ENCODE measurements at places on chromosomes 6 and 20.

- no peaks in the 10 kb centered on the region for H3K4me1 ChIP-seq
- no peak overlapping the region for H3K4me3 ChIP-seq
- DNase-seq: no peak
Observed at GRCh38 chr6:31785475-31785874, 8.3 kb upstream of the VWA7 start.

DNA sequence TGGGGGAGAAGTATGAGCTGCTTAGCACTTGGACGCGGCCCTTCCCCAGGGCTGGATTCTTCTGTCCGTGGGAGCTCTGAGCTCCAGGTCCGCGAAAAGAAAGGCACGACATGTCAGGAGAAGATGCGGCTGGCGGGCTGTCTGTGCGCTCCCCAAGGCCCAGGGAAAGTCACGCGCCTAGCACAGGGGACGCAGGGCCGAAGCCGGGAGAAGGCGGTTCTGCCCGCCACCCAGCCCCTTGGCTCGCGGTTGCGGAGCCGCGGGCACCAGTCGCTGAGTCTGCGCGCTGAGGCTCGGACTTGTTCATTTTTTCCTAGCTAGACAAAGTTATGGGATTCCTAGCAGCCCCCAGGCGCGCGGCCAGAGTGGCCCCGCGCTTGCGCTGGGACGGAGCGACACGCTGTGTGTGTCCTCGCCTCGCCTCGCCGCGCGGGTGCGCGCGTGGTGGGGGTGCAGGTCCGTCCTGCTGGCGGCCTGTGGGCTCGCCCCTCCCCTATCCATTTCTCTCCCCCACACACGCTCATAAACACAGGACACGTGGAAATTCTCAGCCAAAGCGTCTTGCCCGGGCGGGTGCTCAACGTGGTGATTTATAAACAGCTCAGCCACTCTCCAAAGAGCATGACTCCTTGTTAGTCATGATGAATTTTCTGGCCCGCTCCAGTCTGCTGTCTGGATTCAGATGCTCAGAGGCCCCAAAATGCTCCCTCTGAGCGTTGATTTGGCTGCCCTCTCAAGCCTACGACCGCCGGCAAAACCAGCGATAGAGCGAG lies 1.9 kb upstream of the POU3F2 start:
- no peak overlapping the region for H3K27ac ChIP-seq
- H3K36me3 ChIP-seq: no peaks in the 10 kb centered on the region
- no peak for DNase-seq
- peaks cover 94% of the 10 kb centered on the region for H3K27me3 ChIP-seq

DNA sequence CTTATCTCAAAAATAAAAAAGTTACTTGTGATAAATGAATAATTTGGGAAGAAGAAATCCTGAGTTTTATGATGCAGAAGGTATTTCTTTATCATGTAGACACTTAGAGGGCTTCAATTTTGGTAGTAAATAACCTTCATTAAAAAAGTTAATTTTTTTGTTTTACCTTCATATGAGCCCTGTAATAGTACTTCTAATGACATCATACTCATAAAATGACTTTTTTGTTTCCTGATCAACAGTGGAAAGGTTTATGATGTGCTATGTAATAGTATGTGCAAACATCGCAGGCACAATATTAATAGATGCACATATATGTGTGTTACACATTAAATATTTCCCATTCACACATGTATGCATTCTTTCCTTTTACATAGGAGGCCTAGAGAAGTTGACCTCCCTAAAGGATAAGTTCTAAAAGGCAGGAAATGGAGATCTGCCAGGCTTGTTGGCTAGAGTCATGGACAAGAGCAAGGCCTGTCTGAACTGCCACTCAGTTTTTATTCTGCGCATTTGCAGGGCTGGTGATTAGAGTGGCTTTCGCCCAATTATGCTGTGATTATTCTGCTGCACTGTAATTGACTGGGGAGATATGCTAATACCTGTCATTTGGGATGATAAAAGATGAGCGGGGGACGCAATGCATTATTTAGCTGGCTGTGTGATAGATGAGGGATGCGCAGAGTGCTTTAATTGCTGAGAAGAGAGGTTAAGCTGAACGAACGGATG lies 272.6 kb downstream of the TMEM242 start:
- no peaks in the 10 kb centered on the region for H3K4me1 ChIP-seq
- H3K4me3 ChIP-seq: no peak overlapping the region
- H3K36me3 ChIP-seq: no peaks in the 10 kb centered on the region
- DNase-seq: no peak
- no peak overlapping the region for H3K27ac ChIP-seq
- no peaks in the 10 kb centered on the region for H3K27me3 ChIP-seq

DNA sequence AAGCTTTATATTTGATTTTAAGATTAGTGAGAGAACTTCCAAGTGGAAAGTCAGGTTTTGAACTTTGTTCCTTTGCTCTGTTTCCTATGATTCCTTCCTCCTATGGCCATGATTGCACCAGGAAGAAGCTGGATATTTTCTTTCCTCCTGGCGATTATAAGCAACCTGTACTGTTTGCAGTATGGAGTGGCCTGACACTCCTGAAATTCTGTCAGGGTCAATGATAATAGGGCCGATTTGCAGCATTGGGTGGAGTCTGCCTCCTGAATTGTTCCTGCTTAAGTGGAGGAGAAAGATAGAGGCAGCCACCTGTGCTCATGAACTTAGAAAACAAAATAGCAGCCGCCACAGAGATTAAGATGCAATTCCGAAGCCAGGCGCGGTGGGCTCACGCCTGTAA lies 9.8 kb upstream of the FAM217A start:
- H3K27me3 ChIP-seq: no peaks in the 10 kb centered on the region
- DNase-seq: peak; percentile 68
- H3K4me1 ChIP-seq: no peaks in the 10 kb centered on the region
- H3K27ac ChIP-seq: peak overlapping the region; percentile 79
- no peaks in the 10 kb centered on the region for H3K36me3 ChIP-seq
- H3K4me3 ChIP-seq: no peak overlapping the region
